ENCODE measurements at places on chromosomes 11 and 22.

DNA sequence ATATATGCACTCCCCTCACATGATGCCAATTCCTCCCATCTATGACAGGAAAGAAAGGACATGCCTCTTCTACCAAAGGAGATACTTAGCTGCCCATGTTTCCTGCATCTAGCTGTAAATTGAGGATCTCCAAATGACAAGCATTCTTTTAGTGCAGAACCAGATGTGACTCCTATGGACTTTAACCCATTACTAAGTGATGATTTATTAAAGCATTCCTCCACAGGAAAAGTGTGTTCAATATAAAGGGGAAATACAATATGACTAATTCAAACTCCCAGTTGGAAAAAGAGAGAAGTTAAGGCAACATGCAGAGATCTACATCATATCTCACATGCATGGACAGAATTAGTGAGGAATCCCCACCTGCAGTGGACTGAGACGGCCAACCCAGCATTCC is 221.3 kb downstream of the FAM76B start:
- no peak for DNase-seq

GRCh38 chr11:116829525-116830183 is at the start of gene APOC3:
Gene APOC3, plus strand, starts transcription at chr11:116829907. Its CDS starts 676 bp downstream, at chr11:116830583.
- DNase-seq = no peak

DNA sequence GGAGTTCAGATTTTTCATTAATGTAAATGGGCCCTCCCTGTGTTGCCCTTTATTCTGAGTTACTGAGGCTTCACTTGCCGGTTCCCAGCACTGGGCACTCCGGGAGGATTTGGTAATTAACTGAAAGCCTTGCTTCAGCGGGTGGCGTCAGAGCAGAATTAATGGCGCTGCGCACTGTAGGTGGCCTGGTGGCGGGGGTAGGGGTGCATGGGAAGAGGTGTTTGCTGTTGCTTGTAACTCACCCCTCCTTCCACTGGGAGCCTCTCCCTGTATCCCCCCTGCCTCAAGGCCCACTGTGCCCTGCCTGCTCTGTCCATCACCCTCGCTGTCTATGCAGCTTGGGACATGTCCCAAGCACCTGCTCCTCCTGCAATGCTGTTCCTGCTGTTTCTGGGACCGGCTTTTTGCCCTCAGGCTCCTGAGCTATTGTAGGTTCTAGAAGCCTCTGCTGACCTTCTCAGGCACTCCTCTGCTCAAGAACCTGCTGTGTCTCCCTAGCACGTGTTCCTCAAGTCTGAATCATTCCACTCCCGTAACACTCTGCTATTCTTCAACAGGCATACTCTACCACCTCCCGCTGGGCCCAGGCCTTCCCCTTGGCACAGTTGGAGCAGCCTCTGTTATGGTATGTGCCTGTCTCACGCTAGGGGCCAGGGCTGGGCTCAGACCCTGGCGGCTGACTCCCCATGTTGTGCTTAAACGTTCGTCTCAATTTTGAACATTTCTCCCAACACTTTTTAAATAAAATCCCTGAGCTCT is 24.4 kb downstream of the ARHGAP8 start:
- no peak for DNase-seq

DNA sequence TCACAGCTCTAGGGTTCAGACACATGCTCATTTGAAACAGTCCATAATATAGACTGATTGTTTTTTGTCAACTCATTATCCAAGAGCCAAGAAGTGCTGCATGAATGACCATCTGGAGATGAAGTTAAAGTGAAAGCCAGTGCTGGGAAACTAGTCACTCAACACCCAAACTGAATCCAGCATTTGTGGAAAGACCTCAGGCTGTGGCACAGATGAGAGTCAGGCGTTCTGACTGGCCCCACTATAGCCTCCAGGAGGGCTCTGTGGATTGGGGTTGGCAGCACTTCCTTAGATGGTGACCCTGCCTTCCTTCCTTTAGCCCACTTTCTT is 2.1 kb downstream of the FEZ1 start:
- no peak for DNase-seq

- no peak for DNase-seq
These were observed 181.9 kb upstream of the BDNF start for GRCh38 chr11:27882066-27882697.

DNA sequence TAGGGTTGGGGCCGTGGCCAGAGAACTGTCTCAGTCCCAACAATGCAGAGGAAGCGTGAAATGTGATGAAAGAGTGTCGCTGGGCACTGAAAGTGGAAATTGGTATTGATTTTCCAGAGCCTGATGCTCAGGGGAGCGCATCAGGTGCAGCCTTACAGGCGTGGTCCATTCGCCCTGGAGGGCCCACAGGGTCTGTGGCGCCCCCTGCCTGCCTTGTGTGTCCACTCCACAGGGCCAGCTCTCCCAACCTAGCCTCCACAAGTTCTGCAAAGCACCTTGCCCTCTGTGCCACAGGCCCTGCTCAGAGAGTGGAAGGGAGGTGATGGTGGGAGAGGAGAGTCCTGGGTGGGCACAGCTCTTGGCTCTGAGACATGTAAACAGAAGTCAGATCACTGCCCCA is 54.9 kb upstream of the LMO1 start:
- DNase-seq = no peak

DNA sequence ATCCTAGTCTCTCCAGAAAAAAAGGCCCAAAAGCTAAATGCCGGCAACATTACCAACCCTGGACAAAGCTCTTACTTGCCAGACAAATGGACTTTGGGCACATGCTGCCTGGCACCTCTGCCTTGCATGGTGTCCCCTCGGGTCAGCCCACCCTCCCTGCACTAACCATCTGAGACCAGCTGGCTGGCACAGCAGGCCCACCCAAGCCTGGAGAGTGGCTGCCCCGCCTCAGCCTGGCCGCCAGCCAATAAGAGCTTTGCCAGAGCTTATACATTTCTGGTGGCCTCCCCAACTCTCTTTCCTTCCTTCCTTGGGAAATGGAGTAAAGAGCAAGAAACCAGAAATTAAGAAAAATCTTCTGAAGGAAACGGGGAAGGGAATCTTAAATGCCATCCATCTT is 24.5 kb downstream of the MCHR1 start:
- DNase-seq = no peak

DNA sequence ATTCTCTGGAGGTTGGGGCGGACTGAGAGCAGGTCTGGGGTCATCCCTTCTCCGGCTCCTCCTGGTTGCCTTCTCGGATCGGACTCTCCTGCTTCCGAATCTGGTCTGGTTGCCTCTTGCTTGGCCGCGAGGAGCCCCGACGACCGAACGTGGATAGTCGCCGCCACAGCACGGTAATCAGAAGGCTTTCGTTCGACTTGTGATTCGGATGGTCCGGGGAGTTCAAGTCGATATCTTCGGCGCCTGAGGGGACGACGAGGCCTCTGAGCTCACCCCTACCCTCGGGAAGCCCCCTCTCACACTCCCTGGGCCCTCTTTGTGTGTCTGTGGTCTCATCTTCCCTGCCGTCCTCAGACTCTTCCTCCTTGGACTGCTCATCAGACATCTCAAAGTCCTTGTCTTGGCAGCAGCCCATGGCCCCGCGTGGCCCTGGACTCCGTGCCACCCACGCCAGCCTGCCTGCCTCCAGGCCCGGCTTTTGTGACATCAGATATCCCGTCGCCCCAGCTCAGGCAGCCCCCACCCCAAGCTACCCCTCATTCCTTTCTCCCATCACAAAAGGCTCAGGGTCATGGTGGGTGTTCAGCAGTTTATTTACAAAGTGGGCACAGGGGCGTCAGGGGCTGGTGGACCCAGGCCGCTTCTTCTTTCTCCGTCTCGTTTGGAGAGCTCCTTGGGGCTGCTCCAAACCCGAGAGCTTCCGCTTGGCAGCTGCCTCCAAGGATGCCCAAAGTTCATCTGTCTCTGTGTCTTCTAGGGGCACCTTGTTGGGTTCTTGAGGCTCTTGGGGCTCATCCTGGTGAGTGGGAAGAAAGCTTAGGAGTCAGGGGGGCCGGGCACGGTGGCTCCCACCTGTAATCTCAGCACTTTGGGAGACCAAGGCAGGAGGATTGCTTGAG is at the start of gene TEX54:
TEX54 (minus strand) TSS at position 506 of the 899 bp plus-strand sequence.
- DNase-seq = no peak

DNA sequence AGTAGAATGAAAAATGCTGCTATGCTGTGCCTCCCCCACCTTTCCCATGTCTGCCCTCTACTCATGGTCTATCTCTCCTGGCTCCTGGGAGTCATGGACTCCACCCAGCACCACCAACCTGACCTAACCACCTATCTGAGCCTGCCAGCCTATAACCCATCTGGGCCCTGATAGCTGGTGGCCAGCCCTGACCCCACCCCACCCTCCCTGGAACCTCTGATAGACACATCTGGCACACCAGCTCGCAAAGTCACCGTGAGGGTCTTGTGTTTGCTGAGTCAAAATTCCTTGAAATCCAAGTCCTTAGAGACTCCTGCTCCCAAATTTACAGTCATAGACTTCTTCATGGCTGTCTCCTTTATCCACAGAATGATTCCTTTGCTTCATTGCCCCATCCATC is 14.9 kb upstream of the HBE1 start:
- DNase-seq = no peak
